ENCODE measurements at places on chromosomes 6 and 20.
A peak's percentile ranks its signal among the peaks of the same experiment; 100 is the strongest.

DNA sequence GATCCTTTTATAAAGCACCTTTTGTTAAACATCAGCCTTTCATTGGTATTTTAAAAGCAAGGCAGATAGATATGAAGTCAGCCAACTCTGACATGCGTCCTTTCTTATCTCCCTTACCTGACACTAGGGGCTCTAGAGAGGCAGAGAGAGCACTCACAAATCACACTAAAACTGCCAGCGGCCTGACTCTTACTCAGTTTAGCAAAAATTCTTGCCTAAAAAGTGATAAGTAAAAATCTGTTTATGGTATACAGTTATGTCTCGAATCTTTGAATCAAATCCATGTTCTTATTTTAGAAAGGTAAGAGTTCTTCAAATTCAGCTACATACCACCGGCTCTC, 10.4 kb upstream of the TDRD6 start:
- DNase-seq = no peak

DNA sequence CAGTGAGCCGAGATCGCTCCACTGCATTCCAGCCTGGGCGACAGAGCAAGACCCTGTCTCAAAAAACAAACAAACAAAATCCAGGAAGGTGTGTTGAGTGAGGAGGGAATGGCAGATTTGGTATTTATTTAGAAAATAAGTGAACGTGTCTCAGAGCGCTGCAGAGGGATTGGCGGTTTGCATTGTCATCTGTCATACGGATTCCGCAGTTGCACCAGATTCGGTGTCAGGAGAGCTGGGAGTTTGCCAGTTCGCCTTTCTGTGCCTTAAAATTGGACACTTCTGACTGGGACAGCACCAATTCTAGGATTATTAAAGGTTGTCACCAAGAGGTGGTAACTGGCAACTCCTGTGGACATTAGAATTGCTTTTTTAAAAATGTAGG, 912 bp downstream of the SNRNP48 start:
- no peak for DNase-seq

- DNase-seq = no peak
These were observed 105.1 kb upstream of the CNKSR3 start for GRCh38 chr6:154615483-154616025.

GRCh38 chr6:4655196-4656025, 120.8 kb upstream of the CDYL start:
- no peak for DNase-seq

- no peak for DNase-seq
These were observed 241.1 kb downstream of the TENT5A start for GRCh38 chr6:81511423-81511822.

GRCh38 chr20:37325206-37325605, 20.7 kb upstream of the SRC start:
- no peak for DNase-seq

- DNase-seq = no peak
These were observed 1.7 kb downstream of the KCNK15 start for GRCh38 chr20:44747166-44748004.

DNA sequence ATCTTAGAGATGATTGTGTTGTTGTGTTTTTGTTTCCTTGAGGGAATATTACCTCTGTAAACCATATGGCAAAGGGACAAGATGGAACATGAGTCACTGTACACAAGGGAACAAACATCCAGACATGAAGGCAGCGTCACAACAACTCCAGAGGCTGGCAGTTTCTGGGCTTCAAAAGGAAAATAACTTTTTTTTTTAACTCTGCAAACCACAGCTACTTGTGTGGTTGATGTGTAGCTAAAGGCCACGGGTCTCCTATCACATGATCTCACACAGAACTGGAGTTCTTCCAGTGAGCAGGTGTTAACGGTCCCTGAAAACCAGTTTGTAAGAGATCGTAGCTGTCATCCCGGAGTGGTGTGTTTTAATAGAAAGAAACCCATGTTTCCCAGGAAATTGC, 33.2 kb upstream of the HBS1L start:
- no peak for DNase-seq

DNA sequence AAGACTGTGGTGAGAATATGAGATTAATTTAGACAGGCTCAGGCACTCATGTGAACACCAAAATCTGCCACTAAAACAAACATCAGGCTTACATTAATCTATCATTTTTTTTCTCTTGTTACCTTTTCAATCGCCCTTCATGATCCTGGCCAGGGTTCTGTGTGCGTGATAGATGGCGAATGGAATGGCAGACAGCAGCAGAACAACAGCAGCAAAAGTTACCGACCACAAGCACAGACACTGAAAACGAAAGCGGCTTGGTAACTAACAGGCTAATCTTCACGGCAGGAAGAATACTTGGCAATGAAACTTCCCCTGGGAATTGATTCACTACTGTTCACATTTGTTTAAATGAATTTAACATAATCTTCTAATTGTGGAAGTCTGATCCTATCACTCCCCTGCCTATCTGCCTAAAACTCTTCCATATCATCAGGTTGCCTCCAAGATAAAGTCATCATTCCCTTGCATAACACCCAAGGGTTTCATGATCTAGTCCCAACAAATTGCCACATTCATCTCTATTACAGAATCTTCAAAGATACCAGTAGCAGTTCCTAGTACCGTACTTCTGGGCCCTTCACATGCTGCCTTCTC, 28.7 kb downstream of the PTPRK start:
- peak; percentile 25 for DNase-seq

- no peak for DNase-seq
These were observed 200.1 kb upstream of the HEY2 start for GRCh38 chr6:125549202-125549884.

DNA sequence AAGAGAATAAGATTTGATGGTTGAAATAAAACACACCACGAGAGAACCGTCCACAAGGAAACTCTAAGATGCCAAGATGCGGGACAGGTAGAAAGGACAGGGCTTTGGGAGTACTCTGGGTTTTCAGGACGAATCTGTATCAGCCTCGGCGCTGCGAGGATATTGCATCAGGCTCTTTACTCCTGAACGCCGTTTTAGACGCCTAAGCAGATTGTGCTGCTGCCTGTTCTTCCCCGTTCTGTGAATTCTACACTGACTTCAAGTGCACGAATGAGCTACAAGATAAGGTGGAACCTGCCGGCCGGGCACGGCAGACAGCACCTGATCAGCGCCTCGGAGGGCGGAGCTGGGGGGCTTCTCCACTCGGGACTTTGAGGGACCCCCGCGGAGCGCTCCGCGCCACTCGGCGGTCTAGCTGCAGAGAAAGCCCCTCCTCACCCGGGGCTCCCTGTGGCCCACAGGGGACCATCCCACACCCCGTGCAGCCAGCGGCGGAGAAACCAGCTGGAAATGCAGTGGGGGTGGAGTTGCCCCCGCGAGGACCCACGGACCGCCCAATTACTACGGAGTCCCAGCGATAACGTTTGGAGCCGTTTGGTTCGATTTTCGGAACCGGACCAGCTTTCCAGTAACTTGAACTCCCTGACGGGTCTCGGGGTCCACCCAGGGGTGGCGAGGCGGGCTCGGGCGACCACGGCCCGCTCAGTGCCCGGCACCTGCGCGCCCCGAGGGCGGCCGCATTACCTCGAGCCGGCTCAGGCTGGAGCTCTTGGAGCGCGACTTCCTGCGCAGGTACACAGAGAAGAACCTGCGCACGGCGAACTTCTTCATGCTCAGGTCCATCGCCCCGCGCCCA, 646 bp downstream of the RPS6KA2 start:
- DNase-seq = no peak

GRCh38 chr6:1679688-1680068, 70.0 kb downstream of the FOXC1 start:
- DNase-seq = no peak

GRCh38 chr6:20946022-20946421, 411.8 kb downstream of the CDKAL1 start:
- peak; percentile 62 for DNase-seq

DNA sequence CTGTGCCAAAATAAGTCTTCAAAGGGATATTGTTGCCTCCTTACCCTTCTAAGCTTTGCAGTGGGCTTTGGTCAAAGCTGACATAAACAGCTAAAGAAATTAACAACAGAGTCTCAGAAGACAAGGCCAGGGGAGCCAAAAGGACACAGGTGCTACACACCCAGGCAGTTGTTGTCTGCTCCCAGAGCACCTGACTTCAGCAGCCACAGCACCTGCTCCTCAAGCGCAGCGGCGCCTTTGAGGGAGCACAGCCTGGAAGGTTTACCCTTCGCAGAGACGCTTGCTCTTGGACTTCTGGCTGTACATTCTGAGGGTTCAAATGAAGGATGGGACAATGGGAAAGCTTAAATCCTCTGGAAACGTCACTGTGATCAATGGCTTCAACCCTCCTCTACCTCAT, 16.6 kb downstream of the B4GALT5 start:
- DNase-seq = no peak

DNA sequence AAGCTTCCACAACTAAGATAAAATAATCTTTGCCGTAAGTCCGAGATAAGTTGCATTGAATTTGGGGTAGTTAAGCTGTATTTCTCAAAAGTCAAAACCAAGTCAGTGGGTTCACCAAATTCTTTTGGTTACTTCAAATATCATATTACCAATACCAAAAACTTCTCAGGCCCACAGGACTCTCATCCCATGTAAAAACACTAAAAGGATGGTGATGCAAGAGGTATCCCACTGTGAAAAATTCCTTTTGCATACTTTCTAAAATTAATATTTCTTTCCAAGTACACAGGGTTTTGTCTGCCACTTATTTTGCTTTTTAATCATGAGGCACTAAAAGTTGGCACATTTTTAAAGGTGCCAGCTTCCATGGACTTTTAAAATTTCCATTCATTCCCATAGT, 151.3 kb downstream of the GJA10 start:
- no peak for DNase-seq

DNA sequence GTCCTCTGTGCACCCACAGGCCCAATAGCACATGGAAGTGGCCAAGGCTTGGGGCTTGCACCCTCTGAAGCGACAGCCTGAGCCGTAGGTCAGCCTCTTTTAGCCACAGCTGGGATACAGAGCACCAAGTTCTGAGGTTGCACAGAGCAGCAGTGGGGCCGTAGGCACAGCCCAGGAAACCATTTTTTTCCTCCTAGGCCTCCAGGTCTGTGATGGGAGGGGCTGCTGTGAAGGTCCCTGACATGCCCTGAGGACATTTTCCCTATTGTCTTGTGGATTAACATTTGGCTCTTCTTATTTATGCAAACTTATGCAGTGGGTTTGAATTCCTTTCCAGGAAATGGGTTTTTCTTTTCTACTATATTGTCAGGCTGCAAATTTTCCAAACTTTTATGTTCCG, 878.7 kb upstream of the MAN1A1 start:
- no peak for DNase-seq

- DNase-seq = no peak
These were observed 17.1 kb downstream of the IRF4 start for GRCh38 chr6:408599-409102.

GRCh38 chr6:90411292-90411781, 114.7 kb upstream of the BACH2 start:
- DNase-seq = no peak

- peak; percentile 3 for DNase-seq
These were observed 21.8 kb upstream of the LRRN4 start for GRCh38 chr20:6075428-6076219.

GRCh38 chr6:144350528-144350880, 65.4 kb downstream of the UTRN start:
- DNase-seq = peak; percentile 23

GRCh38 chr6:21731411-21732031, 138.0 kb downstream of the SOX4 start:
- DNase-seq = no peak

DNA sequence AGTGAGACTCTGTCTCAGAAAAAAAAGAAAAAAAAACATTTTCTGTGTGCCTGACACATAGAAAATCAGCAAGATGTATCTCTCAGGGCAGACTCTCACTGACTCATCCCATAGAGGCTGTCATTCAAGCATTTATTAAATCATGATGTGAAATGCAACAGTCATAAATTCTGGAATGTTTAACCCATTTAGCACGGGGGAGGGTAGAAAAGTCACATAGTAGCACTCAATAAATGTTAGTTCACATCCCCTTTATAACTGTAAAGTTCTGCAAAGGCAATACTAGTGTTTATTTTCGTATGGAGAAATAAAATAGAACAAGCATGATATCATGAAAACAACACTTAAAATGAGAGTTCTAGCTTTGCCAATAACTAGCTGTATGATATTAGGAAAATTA, 15.5 kb upstream of the CARMIL1 start:
- peak; percentile 86 for DNase-seq

DNA sequence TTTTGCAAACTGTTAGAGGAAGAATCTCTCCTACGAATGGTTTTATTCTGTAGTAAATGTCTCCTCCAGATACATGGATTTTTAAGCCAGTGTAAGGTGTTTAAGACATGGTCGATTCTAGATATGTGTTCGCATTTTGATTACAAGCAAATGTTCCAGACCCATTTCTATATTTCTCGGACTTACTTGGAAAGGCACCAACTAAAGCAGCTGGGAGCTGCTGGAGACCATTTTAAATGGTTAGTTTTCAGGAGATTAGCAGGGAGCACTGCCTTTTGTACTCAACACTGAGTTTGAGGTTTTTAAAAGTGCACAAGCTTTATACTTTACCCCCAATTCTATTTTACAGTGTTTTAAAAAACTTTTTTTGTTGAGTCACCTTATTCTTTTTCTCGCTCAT, 857.0 kb downstream of the KIF16B start:
- DNase-seq = no peak

- no peak for DNase-seq
These were observed 196.3 kb upstream of the BTBD3 start for GRCh38 chr20:11721411-11721810.

GRCh38 chr6:108838101-108838717, 10.0 kb upstream of the ARMC2 start:
- DNase-seq = no peak

DNA sequence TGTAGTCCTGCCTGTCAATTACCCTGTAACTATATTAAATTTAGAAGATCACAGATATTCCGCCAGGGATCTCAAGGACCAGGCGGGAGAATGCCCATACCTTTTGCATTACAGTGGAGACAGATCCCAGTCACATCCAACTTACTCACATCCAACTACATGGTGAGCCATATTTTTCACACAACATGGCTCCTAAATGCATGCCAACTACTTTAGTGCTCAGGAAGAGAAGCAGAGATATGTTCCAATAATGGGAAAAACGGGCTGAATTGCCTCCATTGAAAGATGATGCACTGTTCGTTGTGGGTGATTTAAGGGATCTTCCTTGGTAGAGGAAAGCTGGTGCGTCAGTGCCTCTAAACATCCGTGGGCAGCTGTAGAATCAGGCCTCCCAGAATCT, 304.5 kb downstream of the CD83 start:
- DNase-seq = no peak

- DNase-seq = no peak
These were observed 347.6 kb downstream of the CDC5L start for GRCh38 chr6:44734886-44735629.
